ENCODE measurements at places on chromosomes 7 and 10.

DNA sequence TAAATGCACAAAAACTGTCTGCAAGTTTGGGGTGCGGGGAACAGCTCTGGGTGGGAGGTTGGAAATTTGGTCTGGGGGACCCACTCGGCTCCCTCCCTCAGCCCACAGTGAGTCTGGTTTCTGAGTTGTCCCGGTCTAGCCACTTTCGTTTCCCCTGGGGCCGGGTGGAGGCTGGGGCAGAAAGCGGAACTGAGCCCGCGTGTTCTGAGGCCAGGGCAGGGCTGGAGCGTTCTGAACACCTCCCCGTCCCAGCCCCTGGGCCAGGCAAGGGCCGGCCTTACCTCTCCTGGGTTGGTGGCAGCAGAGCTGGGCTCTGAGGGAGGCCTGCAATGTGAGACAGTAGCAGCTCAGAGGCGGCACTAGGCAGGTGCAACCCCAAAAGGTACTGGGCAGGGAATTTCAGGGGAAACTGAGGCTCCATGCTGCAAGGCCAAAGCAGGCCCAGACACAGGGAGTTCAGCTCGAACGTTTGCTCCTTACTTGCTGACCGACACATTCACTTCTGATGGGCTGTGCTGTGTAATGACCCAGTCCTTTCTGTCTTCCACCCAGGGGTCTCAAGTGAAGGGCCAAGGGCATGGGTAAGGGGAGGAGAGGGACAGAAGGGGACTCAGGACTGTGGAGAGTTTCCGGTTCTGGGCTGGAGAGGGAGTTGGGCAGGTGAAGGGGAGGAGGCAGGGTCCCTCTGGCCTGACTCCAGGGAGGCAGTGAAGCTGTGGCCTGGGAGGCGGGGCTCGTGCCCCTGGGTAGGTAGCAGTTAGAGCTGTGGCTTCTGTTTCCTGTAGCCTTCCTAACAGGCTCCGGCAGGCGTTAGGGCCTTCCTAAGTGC, 3.0 kb downstream of the IRF5 start:
- DNase-seq, result peak; percentile 81

DNA sequence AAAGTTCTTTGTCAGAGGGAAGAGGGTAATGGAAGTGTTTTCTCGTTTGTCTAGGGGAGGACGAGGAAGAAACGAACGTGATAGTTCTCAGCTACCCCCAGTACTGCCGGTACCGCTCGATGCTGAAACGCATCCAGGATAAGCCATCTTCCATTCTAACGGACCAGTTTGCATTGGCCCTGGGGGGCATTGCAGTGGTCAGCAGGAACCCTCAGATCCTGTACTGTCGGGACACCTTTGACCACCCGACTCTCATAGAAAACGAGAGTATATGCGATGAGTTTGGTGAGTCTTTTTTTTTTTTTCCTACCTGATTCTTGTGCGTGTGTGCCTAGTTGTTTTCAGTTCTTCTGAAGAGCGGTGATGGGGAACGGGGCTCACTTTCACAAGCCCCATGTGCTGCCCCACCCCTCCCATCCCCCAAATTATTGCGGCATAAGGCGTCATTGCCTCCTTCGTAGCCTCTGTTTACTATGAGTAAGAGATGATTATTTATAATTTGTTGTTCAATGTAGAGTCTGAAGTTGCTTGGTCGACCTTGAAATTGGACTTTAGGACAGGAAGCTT, 98.6 kb downstream of the ARID5B start:
- DNase-seq, result peak; percentile 96

DNA sequence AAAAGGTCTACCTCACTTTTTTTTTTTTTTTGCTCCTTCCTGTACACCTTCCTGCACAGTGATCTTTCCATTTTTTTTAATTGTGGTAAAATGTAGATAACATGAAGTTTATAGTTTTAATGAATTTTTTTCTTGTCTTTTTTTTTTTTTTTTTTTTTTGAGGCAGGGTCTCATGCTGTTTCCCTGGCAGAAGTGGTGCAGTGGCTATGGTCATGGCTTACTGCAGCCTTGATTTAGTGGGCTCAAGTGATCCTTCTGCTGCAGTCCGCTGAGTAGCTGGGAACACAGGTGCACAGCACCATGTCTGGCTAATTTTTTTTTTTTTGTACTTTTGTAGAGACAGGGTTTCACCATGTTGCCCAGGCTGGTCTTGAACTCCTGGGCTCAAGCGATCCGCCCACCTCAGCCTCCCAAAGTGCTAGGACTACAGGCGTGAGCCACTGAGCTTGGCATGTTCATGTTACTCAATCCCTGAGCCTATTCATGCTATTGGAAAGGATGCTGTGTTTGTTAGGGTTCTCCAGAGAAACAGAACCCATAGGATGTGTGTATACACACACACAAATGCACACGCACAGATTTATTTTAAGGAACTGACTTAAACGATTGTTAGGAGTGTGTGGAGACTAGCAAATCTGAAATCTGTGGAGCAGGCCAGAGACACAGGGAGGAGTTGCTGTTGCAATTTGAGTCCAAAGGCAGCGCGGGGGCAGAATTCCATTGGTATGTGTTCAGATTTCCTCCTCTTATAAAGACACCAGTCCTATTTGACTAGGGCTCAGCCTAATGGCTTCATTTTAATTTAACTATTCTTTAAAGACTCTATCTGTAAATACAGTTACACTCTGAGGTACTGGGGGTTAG, 29.1 kb downstream of the GALNT11 start:
- DNase-seq, result no peak

DNA sequence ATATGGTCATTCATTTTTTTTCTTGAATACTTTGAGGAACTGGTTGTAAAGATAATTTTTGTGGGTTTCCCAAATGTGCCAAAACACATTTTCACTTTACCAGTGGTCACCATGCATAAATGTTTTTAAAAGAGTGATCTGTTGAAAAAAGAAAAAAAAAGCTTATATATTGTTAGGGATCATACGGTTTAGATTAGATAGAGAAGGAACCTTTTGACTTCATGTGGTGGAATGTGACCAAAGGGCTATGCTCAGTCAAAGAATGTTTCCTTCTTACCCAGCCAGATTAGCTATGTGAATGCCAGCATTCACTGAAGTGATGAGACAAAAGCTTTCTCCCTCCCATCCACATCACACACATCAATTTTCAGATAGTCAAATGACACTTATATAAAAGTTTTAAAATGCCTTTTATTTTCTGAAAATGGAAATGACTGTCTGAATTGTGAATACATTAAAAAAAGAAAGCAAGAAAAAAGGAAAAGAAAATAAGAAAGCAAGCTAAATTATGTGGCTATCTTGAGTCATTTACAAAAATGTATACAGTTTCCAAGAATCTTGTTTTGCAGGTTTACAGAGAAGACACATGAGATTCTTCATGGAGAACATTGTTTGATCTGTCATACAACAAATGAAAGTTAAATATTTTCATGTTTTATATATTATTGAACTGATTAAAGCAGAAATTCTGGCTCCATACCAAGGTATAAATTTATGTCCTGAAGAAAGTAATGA, 8.6 kb upstream of the CPED1 start:
- DNase-seq, result no peak

- no peak for DNase-seq
Measured at GRCh38 chr10:3500408-3500856, 284.6 kb downstream of the KLF6 start.

DNA sequence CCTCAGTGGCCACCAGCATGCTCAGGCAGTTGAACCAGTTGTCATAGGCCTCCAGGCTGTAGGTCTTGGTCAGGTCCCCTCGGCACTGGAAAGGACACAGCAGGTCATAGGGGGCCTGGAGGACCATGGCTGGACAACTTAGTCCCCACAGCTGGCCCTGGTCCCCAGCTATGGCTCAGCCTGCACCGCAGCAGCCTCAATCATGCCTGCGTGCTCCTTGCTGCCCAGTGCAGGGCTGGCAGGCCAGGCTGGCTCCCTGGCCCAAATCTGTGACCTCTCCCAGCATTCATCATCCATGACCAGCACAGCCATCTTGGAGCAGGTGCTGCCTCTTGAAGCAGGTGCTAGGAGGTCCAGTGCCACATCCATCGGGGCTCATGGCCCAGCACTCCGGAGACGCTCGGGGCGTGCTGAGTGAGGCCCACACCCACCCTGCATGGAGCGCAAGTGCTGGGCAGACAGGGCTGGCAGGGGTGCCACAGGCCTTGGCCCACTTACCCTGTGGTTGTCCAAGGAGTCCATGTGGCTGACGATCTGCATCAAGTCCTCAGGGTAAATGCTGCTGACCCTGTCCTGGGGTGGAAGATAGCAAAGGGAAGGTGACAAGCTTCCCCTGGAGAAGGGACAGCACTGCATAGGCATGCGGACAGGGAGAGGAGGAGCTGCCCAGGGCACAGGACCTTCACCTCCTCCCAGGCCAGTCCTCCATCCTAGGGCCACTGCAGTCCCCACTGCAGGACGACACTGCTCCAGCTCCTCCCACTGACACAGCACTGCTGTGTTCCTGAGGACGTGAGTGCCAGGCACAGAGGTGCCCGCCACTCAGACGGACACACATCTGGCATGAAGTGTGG, 61.7 kb downstream of the CSGALNACT2 start:
- no peak for DNase-seq

DNA sequence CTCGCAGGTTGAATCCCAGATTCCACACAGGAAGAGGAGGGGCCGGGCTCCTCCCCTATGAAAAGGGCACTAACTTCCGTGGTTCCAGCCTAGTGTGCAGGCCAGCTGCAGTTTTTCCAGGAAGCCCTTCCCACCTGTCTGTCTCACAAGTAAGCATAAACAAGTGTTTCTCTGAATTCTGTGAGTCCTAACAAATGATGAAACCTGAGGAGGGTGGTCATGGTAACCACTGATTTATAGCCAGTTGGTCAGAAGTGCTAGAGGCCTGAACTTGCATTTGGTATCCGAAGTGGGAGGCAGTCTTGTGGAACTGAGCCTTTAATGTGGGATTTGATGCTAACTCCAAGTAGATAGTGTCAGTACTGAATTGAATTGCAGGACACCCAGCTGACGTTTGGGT, 54.7 kb upstream of the STEAP4 start:
- no peak for DNase-seq

GRCh38 chr7:138595454-138595853, 105.7 kb downstream of the SVOPL start:
- no peak for DNase-seq

DNA sequence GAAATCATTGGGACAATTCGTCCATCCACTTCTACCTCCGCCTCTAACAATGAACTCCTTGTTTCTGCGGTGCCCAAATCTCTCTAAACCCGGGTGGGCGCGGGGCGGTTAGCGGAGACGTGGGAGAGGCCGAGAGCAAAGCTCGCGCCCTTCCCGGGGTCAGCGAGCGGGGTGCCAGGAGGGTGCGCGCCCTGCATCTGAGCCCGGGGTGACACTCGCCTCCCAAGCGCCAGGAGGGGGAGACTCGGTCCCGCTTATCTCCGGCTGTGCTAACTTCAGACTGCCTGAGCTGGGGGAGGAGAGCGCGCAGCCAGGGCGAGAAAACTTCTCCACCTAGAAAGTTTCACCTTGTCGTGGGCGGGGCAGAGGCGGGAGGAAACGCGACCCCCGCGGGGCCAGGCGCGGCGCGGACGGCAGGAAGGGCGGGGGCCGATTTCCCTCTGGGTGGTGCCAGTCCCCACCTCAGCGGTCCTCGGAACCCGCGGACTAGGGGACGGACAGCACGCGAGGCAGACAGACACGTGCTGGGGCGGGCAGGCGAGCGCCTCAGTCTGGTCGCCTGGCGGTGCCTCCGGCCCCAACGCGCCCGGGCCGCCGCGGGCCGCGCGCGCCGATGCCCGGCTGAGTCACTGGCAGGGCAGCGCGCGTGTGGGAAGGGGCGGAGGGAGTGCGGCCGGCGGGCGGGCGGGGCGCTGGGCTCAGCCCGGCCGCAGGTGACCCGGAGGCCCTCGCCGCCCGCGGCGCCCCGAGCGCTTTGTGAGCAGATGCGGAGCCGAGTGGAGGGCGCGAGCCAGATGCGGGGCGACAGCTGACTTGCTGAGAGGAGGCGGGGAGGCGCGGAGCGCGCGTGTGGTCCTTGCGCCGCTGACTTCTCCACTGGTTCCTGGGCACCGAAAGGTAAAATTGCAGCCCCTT, at the start of gene MET:
MET (plus strand) TSS at position 516 of the 915 bp plus-strand sequence. CDS start 26,889 bp downstream, outside the sequence.
- DNase-seq, result peak; percentile 24

DNA sequence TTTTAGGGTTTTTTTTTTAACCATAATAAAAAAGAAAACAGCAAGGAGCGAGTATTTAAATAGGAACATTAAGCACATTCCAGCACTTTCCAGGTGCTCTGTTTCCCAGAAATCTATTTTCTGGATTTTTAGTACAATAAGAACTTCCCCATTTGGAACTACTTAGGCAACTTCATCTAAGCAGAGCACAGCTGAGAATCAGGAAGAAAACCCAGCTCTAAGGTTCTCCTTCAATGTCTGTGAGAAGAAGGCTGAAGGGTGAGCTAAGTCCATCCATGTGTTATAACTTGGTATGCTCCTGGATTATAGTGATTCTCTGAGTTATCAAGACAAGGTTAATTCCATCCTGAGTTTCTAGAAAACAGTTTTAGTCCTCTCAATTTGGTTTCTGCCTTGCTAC, 181.9 kb downstream of the CYP26A1 start:
- no peak for DNase-seq

DNA sequence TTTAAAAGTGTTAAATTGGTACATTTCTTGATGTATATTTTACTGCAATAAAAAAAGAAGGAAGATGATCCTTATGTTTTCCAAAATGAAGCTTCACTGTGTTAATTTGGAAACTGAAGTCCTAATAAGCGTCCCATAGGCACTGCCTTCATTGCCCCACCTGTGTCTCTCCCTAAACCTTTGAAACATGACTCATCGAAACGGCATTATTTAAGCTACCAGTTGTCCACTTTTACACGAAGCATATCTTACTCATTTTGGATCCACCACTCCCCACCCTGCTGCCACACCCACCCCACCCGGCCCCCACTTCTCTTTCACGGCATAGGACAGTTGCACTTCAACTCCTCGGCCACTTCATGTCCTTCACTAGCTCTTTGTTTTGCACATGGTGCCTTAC, 85.5 kb downstream of the KIAA1549 start:
- no peak for DNase-seq

DNA sequence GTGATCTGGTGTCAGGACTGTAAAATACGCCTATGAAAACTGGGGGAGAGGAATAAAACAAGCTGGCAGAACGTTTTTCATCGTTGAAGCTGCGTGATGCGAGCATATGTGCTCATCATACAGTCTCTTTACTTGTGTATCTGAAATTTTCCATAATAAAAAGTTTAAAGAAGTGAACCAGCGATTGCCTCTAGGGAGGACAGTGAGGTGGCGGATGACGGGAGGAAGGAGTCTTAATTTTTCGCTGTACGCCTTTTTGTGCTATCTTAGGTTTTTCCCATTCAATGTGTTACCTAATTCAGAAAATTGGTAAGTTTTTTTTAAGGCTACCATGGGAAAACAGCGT, 891 bp upstream of the WAPL start:
- no peak for DNase-seq

DNA sequence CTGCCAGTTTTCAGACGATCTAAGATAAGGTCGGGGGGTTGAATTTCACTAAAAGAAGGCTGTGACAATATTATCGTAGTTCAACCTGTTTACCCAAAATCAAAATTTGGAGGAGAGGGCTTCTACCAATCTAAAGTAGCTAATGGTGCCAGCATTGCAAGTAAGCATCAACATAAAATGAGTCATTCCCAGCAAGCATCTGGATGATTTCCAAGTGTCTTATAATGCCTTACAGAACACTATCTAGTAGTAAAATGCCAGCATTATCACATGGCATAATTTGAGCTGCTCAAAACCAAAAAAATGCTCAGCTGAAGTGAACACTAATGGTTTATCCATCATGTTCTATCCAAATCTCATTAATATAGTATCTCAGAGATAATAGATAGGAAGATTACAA, 1193.9 kb downstream of the DNAJB9 start:
- DNase-seq, result no peak
